ENCODE measurements at places on chromosomes 7 and 10.

- no peak for DNase-seq
Observed at GRCh38 chr10:132320654-132321469, 11.1 kb upstream of the LRRC27 start.

- no peak for DNase-seq
Observed at GRCh38 chr10:85317827-85318226, 989.4 kb downstream of the CCSER2 start.

DNA sequence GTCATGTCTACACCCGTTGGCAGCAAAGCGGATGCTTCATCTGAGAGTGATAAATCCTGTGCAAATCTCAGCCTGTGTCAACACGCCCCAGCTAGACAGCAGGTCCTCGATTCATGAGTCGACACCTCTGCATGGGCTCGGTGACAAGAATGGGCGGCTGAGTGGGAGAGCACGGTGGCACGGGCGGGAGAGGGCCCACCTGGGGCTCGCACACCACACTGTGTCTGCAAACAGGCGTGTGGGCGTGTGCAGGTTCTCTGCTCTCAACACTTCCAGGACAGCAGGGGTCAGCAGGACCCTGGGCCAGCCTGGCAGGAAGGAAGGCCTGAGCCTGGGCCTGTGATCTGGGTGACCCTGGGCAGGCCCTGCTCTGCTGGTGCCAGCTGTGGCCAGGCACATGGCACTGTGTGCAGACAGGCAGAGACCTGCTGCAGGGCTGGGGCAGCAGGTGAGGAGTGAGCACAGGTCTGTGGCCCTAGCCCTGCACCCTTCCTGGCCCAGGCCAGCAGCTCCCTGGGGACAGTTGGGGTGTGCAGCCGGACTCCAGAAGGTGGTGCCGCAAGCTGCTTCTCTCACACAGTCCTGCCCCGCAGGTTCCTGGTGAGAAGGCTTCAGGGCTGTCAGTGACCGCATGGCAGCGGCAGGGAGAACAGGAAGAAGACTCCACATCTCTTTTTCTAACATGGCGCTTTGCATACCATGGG lies 216.4 kb downstream of the ELFN1 start:
- no peak for DNase-seq

DNA sequence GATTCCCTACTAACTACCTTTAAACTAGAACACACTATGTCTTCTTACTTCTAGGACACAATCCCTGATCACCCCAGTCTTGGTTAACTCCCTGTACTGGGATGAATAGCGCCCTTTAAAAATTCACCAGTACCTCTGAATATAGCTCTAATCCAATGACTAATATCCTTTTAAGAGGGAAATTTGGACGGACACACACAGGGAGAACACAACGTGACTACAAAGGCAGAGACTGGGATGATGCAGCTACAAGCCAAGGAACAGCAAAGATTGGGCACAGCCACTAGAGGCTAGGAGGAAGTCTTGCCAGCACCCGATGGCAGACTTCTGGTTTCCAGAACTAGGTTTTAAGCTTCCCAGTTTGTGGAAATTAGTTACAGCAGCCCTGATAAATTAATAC lies 81.4 kb downstream of the MALSU1 start:
- no peak for DNase-seq

DNA sequence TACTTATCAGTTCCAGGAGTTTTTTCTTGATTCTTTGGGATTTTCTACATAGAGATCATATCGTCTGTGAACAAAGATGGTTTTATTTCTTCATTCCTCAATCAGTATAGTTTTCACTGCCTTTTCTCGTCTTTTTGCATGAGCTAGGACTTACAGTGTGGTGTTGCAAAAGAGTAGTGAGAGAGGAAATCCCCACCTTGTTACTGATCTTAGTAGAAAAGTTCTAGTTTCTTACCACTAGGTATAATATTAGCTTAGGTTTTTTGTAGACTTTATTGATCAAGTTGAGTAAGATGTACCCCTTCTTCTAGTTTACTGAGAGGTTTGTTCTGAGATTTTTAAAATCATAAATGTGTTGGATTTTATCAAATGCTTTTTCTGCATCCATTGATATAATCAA lies 123.3 kb downstream of the TMEM26 start:
- DNase-seq = no peak

GRCh38 chr7:15594461-15594860 lies 32.6 kb upstream of the AGMO start:
- no peak for DNase-seq

- DNase-seq = no peak
Observed at GRCh38 chr7:45098983-45099839, 10.4 kb upstream of the NACAD start.

GRCh38 chr10:97964748-97965147 lies 65.7 kb downstream of the CRTAC1 start:
- no peak for DNase-seq

- no peak for DNase-seq
Observed at GRCh38 chr7:155449008-155449868, 8.7 kb upstream of the EN2 start.

DNA sequence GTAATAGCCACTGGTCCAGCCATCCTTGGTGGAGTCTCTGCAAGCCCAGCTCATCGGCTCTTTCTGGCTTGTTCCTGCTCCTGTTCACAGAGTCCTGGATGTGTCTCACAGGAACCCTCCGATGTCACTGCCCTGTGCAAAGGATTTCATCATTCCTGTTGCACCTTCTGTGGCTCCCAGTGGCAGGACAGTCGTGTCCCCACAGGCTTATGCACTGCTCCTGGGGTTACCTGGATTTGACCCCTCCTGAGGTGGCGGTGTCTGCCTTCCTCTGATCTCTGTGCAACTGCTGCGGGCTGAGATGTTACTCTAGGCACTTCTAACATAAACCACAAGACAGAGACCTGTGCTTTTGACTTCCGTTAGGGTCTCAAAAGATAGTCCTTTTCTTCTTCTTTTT lies 30.6 kb downstream of the APBB1IP start:
- no peak for DNase-seq

- no peak for DNase-seq
Observed at GRCh38 chr7:109864230-109864629, 1226.7 kb upstream of the LRRN3 start.

GRCh38 chr10:132075909-132076577 lies 10.3 kb downstream of the JAKMIP3 start:
- DNase-seq = no peak

GRCh38 chr10:88157981-88158465 lies 294.6 kb downstream of the PTEN start:
- no peak for DNase-seq

- DNase-seq = no peak
Observed at GRCh38 chr10:99996671-99997648, 12.8 kb downstream of the DNMBP start.

- no peak for DNase-seq
Observed at GRCh38 chr7:103717574-103717973, 271.6 kb upstream of the SLC26A5 start.

- no peak for DNase-seq
Observed at GRCh38 chr10:11907914-11908313, 84.8 kb downstream of the PROSER2 start.

- no peak for DNase-seq
Observed at GRCh38 chr7:104857458-104858425, 156.3 kb upstream of the KMT2E start.

DNA sequence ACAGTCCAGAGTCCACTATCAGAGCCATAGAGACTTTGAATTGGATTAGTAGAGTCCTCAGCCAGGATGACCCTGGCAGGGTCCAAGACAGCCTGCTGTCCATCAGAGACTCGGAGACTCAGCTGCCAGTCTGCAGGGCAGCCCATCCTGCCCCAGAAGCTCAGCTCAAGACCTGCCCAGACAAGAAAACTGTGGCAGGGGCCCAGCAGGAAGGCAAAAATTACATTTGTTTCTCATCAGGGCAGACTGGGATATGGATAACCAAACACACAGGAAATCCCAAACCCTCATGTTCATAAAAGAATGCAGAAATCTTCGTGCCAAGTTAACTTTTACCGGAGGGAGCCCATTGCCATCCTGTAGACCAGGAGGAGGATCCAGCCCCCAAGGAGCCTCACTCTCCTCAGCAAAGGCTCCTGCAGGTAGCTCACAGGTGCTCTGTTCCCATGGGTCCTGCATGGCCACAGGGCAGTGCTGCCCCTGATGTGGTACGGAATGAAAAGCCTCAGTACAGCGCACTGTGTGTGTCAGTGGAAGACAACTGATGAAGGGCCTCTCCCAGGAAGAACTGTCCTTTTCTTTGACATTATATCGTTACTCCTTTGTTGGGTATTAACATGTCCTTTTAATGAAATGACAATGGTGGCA lies 222.2 kb downstream of the KCNMA1 start:
- no peak for DNase-seq

DNA sequence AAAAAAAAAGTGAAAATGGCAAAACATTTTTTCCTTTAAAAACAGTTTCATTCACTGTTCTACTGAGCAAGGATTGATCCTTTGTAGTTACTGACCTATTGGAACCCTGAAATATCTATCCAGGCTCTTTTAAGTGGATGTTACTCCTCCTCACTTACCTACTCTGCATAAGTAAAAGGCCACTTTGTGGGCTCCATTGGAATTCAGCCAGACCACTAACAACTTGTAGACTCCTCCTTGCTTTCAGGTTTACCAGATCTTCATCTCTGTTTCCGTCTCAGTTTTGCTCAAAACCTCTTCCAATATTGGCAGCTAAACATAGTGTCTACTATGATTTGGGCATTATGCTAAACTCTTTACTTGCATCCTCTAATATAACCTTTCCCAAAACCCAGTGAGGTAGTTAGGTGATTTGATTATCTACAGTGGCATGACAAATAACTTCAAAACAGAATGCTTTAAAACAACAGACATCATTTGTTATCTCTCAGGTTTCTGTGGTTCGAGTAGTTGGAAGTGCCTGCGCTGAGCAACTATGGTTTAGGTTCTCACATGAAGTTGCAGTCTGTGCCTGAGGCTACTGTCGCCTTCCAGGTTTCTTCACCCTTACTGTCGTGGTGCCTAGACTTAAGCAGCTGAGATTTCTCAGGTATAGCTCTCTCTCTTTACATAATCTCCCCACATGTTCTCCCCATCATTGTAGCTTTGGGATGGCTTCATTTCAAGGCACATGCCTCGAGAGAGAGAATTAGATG lies 698.2 kb downstream of the REEP3 start:
- no peak for DNase-seq

DNA sequence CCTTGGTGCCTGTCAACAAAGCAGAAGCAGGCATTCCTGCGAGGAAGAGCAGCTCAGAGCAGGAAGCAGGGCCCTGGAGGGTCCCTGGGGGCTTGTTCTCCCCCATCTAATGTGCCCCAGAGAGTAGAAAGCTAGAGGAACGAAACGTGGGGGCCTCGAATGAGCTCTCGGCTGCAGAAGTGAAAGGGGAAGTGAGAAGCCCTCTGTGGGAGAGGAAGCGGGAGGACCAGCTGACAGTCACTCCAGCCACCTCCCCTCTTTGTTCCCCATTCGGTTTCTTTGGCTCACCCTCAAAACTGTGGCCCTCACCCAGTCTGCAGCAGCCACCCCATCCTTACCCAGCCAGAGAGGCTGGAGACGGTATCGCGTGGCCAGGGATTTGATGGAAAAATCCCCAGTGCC lies 25.0 kb downstream of the C10orf105 start:
- peak; percentile 8 for DNase-seq

DNA sequence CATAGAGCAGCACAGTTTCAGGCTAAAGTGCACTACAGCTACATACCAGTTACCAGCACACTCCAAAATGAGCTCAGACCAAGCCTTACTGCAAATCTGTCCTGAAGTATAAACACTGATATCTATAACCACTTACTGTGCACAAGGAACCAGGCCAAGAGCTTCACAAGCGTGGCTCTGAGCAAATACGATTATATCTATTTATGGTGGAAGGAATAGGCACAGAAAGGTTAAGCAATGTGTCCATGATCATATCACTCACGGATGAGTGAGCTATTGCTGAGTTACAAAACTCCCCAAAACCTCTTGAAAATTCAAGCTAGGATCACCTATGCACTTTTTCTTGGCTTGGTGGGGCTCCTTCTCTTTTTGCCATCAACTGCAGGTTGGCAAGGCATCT lies 84.9 kb downstream of the GPAM start:
- DNase-seq = peak; percentile 26

DNA sequence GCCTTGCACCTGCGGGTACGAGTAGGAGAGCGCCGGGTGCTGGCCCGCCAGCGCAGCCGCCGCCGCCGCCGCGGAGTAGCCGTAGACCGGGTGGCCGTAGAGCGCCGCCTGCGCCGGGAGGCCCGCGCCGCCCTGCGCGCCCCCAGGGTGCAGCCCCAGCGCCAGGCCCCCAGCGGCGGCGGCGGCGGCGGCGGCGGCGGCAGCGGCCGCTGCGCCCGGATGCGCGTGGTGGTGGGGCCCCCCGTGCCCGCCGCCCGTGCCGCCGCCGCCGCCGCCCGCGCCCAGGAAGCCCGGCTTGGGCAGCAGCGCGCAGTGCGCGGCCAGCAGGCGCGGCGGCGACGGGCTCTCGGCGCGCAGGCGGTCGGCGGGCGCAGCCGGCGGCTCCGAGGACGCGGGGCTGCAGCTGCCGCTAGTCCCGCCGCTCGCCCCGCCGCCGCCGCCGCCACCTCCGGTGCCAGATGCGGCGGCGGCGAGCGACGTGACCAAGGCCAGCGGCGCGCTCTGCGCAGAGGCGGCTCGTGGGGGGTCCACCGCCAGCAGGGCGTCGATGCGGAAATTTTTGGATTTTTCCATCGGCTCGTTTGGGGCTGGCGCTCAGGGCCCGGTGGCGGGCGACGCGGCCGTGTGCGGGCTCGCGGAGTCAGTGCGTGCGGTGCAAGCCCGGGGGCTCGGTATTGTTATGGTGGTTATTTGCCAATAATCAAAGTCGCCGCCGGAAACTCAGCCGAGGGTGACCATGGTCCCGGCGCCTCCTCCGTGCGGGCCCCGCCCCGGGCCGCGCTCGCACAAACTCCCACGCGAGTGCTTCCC lies 480 bp downstream of the MNX1 start:
- DNase-seq = no peak

DNA sequence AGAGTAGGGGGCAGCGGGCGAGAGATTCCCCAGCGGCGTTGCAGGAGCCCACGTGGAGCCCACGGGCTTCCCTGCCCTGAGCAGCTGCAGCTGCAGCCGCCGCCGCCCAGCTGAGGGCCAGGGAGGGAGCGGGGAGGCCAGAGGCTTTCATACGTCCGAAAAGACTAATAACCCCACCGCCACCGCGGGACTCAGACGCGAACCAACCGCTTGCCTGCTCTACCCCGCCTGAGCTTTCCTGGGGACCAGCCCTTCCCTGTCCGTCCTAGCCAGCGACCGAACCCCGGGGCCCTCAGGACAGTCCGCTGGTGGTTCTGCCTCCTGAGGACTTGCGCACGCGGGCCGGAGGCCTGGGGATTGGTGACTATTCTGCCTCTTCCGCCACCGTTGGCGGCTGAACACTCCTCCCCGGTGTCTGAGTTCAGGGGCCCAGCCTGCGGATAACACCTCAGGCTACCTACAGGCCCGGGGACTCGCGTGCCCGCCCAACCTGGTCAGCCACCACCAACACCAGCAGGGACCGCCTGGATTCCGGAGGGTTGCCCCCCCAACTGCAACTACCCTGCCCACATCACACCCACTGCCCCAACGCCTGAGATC lies 18.4 kb downstream of the IFT22 start:
- DNase-seq = no peak
